ENCODE measurements at places on chromosomes 5 and 9.
A peak's percentile ranks its signal among the peaks of the same experiment; 100 is the strongest.

- no peak for DNase-seq
Observed at GRCh38 chr5:141715346-141715905, 33.4 kb upstream of the ARAP3 start.

DNA sequence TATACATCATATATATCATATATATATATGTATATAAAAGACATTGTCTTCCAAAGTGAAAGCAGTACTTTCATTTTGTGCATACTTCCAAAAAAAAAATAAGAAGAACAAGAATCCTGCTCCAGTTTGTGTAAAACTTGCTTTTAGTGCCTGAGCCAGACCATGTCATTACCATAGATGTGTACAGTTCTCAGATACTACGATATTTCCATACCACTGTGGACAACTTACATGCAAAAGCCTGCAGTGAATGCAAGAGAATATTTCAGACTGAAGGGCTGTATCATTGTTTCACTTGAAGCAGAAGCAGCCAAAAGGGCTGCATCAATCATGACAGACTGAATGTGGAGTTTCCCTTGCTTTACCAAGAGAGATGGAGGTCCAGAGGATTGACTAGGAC lies 72.6 kb upstream of the CYLC2 start:
- DNase-seq: no peak

- peak; percentile 48 for DNase-seq
Observed at GRCh38 chr5:157109744-157110143, 900 bp upstream of the HAVCR2 start.

- DNase-seq: no peak
Observed at GRCh38 chr9:14710804-14711203, 11.7 kb downstream of the CER1 start.

GRCh38 chr9:70257502-70257901 lies 1.3 kb upstream of the SMC5 start:
- no peak for DNase-seq

GRCh38 chr5:139763930-139764791 lies 31.4 kb upstream of the PSD2 start:
- peak; percentile 33 for DNase-seq

DNA sequence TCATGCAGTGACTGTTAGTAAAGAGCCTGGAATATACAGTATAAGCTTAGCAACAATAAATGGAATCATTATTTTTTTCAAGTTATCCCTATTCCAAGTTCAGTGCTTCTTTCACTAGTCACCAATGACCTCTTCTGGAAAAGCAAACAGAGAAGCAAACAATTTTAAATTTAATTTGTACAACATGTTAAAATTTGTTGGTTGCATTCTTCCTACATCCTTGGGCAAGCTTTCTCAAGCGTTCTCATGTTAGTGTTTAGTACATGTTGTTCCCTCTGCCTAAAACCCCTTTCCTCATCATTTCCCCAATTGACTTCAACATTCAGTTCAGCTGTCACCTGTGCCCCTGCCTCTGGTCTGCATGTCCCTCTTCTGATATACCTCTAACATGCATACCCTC lies 123.4 kb downstream of the SEC61B start:
- no peak for DNase-seq

GRCh38 chr9:121640076-121640475 lies 11.4 kb upstream of the DAB2IP start:
- DNase-seq: peak; percentile 71

DNA sequence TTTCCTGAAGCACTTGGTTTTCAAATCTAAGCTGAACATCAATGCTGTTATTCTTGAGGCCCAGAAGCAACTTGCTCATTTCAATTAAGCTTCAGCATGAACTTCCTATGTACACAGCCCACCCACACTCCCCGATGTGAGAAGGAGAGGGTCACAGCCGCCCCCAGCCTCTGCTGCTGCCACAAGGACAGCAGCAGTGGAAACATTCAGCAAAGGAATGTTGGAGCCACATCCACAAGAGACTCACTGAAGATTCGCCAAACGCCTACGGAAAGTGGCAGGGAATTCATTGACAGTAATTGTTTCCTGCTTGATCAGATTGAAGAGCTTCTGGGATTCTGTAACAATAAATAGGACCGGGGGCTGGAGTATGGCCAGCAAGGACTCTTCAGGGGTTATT lies 2.9 kb downstream of the TGFBI start:
- no peak for DNase-seq

DNA sequence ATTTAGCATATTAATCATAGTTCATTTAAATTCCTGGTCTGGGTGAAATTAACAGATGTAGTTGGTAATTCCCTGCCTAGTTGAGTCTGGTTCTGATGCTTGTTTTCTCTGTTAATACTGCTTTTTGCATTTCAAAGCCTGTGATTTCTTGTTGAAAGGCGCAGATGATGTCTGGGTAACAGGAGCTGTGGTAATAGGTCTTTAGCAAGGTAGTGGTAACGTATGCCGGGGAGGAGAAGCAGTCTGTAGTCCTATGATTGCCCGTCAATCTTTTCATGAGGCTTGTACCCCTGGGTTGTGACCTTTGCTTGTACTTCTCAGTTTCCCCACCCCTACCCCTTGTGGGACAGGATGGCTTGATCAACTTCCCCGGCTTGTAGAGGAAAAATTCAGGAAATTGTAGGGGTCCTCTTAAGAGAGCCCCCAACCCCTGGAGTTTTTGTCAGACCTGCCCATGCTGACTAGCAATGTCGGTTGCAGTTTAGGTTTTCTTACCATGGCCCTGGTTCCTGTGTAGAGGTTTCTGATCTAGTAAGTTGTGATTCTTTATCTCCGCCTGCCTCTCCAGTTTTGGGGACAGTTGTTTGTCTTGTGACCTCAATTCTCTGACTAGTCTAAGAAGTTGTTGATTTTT lies 55.4 kb downstream of the SPIN1 start:
- no peak for DNase-seq

DNA sequence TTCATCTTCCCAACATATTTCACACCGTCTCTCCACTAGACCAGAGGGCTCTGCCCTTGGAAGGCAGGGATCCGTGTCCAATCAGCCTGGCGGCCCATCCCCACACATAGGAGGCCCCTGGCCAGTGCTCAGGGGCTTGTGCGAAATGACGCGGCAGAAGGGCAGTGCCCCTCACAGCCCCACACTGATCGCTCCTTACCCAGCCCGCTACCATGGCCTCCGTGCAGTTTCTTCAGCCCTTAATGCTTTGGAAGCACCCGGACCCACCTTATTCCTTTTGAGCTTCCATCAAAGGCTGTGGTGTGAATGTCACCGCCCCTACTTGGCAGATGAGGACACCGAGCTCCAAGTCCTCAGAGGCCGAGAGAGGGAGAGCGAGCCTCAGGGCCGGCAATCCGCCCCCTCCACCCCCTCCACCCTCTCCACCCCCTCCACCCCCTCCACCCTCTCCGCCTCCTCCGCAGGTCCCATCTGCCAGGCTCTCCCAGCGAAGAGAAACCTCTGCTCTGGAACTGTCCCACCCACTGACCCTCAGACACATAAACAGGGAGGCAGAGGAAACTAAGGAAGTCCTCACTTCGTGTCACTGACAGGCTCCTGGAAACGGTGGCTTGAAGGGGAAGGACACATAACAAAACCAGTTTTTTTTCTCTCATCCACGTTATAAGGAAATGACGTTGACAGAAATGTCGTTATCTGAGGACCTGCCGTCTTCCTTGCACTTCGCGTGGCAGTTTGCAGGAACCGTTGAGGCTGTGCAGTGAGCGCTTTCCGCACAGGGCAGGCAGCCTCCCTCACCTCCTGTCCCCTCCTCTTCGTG lies 13.9 kb downstream of the QSOX2 start:
- peak; percentile 66 for DNase-seq

- DNase-seq: peak; percentile 7
Observed at GRCh38 chr5:122844136-122844909, 1.1 kb upstream of the SNX24 start.

DNA sequence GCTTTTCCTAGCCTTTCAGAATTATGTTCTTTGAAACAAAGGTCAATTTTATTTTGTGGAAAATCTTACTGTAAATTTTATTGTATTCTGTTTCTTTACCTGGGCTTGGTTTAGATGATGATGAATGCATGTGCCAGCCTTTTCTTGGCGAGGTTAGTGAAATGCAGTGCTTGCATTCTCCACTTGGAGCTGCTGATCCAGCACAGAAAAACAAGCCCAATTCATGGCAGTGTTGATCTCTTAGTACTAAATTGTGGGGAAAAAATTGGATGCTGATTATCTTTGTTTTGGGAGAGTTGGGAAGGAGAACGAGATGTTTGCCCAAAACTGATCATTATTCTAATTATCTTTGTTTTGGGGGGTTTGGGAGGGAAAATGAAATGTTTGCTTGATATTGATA lies 3.7 kb downstream of the HABP4 start:
- peak; percentile 24 for DNase-seq

- DNase-seq: no peak
Observed at GRCh38 chr5:76685704-76686103, 30.2 kb upstream of the F2R start.

DNA sequence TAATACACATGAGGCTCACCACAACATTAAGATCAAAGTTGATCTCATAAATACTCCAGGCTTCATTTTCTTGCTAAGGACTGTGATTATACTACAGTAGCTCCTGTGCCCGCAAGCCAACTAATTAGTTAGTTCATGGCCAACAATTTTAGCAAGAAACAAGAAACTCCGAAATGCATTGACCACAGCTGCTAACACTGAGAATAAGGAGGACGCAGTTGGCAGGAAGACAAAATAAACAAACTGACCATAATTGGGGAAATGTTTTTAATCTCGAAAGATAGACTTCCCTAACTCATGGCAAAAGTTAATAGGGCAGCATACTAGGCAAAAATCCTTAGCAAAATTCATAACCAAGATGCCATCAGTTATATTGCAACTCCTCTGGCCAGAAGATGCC lies 115.5 kb upstream of the SPEF2 start:
- DNase-seq: no peak

DNA sequence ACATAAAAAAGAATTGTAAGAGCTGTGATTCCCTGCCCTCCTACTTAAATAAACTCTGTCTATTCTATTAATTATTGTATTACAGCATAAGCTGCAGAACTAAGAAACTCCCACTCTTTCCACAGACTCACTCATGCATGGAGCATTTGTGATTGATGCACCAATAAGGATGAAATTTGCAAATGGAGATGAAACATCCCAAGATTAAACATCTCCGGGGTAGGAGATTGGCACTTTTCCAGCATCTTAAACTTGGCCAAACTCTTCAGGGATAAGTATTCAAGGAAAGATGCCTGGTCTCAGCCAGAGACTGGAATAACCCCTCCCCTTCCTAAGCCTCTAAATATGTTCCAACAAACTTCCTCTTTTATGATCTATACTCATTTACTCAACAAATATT lies 472.0 kb downstream of the ACTL7B start:
- no peak for DNase-seq

GRCh38 chr5:123371575-123372179 lies 51.5 kb downstream of the CEP120 start:
- peak; percentile 50 for DNase-seq

- DNase-seq: no peak
Observed at GRCh38 chr9:78304357-78304756, 7.4 kb downstream of the PSAT1 start.

GRCh38 chr9:122389799-122390481 lies 19.1 kb downstream of the PTGS1 start:
- no peak for DNase-seq

GRCh38 chr5:155027993-155028629 lies 14.6 kb downstream of the KIF4B start:
- DNase-seq: no peak

- no peak for DNase-seq
Observed at GRCh38 chr9:27538647-27539046, 9.0 kb upstream of the MOB3B start.

DNA sequence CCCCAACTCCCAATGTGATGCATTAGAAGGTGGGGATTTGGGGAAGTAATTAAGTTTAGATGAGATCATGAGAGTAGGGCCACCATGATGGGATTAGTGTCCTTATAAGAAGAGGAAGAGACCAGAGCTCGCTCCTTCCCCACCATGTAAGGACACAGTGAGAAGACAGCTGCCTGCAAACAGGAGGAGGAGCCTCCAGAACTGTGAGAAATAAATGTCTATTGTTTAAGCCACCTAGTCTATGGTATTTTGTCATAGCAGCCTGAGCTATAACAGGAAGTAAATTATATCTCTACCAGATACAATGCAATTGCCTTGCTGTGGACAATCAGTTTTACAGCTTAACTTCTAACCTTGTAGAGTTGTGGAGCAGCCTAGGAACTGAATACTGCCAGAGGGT lies 58.0 kb downstream of the ANKRD33B start:
- no peak for DNase-seq
